ENCODE measurements at places on chromosomes 1 and 21.

- no peak for DNase-seq
Measured at GRCh38 chr1:24351247-24351646, 32.1 kb downstream of the GRHL3 start.

GRCh38 chr21:28827422-28827821 lies 165.3 kb downstream of the LTN1 start:
- no peak for DNase-seq

DNA sequence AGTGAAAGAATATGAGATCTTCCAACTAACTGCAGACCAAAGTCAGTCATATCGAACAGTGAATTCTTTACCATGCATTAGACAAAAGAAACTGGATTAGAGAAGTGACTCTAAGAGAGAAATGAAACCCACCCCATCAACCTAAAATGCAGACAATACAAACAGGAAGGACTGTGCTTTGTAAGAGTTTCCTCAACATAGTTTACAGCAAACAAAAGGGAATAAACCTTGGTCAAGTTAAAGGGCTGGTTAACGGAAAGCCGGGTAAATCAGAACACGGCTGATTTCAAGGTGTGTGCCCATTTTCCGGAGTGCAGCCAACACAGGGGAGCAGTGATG lies 39.2 kb downstream of the SIPA1L2 start:
- DNase-seq, result no peak

DNA sequence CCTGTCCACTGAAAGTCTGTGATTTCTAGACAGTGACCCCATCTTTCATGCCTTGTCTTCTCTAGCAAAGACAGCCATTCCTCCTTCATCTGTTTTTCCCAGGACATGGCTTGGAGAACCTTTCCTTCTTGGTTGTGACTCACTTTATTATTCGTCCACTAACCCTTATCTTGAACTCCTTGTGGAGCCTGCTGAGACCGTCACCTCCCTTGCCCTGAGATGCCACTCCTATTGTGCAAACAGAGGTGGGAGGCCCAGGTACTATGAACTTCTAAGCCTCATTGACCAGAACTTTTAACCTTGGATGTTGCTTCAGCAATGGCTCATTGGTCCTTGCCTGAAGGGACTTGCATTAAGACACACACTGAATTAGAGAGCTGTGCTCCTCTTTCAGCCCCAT lies 117.5 kb downstream of the FOXD2 start:
- DNase-seq, result no peak

GRCh38 chr1:24139222-24139489 lies 3.8 kb downstream of the IL22RA1 start:
- DNase-seq, result no peak

DNA sequence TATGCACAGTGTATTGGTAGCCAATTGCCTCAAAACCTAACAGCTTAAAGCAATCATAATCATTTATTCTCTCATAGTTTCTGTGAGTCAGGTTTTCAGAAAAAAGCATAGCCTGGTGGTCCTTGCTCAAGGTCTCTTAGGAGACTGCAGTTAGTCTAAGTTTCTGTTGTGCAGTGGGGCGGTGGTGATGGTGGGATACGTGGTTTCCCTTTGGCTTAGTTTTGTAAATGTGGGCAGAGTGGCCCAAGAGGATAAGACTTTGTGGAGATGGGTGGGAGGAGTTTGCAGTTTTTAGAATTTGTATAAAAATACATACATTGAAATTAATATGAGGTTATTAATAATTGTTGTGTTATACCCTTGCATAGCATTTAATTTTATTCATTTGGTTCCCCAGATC lies 68.6 kb downstream of the NOS1AP start:
- no peak for DNase-seq

GRCh38 chr1:154335025-154335714 lies 9.8 kb downstream of the ATP8B2 start:
- DNase-seq, result peak; percentile 91

Measured in activated CD4-positive, alpha-beta T cell treated with anti-CD3 and anti-CD28 coated beads, Interleukin-2, amount 50 U/mL, for 4 hours (primary cell).